IPS DF 6.9 (cell line): ENCODE measurements at places on chromosomes 5 and 9.

DNA sequence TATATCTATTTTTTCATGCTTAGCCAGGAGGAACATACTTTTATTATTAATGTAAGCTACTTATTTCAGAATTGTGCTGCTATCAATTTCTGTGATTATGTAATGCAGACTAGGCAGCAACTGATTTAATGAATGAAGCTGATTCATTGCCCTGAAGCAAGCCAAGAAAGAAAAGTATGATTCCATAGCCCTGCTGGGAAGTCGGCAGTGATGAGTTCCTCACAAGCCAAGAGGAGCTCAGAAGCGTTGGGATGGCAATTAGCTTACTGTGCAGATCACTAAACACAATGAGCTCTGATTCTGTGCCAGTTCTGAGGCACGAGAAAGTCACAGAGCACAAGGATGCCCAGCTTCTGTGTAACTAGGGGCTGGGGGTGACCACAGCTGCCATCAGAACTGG, 254.3 kb upstream of the KLF9 start:
- H3K36me3 ChIP-seq = no peaks in the 10 kb centered on the region
- H3K27ac ChIP-seq = no peak overlapping the region
- no peak for DNase-seq
- H3K4me3 ChIP-seq = no peak overlapping the region
- H3K27me3 ChIP-seq = no peaks in the 10 kb centered on the region

DNA sequence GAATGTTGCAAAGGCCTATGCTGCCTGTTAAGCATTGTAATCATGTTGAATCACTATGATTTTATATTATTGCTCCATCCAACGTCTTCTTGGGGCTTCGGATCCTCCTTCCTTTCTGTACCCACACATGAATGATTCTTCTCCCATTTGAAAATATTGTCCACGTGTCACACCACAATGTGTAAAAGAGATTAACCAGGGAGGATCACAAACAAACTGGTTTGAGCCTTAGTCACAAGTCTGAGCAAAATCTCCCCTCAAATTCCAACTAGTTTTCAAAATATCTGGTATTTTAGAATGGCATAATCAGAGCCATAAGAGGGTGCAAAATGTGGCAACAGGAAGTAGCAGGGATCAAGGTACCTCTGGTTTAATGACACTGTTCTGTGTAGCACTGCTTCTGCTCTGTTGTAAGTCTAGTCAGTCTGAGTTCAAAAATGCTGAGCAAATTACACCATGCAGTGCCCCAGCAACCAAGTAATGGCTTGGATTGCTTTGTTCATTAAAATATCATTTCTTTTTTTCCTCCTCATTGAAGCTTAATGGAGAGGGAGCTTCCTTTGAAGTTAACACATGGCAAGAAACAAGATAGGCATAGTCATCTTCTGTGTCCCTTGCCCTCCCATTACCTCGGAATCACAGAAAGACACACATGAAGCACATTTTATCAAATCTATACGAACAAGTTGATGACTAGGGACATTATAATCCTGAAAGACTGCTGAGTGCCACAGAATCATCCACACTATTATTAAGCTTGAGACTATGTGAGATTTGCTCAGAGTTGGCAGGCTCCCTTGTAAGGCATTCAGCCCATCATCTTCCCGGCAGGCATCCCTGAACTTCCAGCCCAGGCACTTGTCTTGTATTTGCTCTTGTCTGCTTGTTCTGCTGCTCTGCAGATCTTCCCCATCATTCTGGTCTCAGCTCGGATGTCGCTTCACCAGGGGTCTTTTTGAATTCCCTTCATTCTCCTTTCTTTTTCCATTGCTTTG, 102.0 kb upstream of the PRLR start:
- no peaks in the 10 kb centered on the region for H3K27me3 ChIP-seq
- H3K4me1 ChIP-seq = peaks cover 1% of the 10 kb centered on the region; the same call in 1 of the 2 replicates
- DNase-seq = no peak
- H3K27ac ChIP-seq = no peak overlapping the region

- no peak overlapping the region for H3K4me3 ChIP-seq
- no peak for DNase-seq
- peaks cover 6% of the 10 kb centered on the region; the same call in 1 of the 2 replicates for H3K4me1 ChIP-seq
- H3K36me3 ChIP-seq = no peaks in the 10 kb centered on the region
- H3K27ac ChIP-seq = no peak overlapping the region
These were observed 378.7 kb downstream of the ENC1 start for GRCh38 chr5:74261866-74262265.

DNA sequence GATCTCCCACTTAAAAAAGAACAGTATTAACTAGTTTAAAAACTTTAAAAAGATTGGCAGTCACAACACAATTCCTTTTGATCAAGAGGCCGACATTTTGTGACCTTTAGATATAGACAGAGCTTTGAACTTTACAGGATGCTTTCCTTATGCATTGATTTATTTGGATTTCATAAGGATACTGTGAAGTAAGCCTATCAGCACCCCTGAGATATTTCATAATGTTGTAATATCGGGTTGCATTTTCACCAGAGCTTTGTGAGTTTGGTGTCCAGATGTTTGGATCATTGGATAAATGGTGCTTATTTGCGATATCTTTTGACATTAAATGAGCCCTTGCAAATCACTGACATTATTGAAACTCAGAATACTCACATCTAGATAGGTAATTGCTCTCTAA, 7.7 kb downstream of the PALM2AKAP2 start:
- no peaks in the 10 kb centered on the region for H3K4me1 ChIP-seq
- no peaks in the 10 kb centered on the region for H3K36me3 ChIP-seq
- no peak overlapping the region for H3K4me3 ChIP-seq
- no peak for DNase-seq

- no peaks in the 10 kb centered on the region for H3K27me3 ChIP-seq
- H3K36me3 ChIP-seq = no peaks in the 10 kb centered on the region
- no peak overlapping the region for H3K27ac ChIP-seq
- no peak overlapping the region for H3K4me3 ChIP-seq
- no peaks in the 10 kb centered on the region for H3K4me1 ChIP-seq
These were observed 117.1 kb downstream of the NUDT12 start for GRCh38 chr5:103445426-103446035.

GRCh38 chr5:149352169-149352568, 5.7 kb upstream of the PCYOX1L start:
- no peak overlapping the region for H3K4me3 ChIP-seq
- no peaks in the 10 kb centered on the region for H3K4me1 ChIP-seq
- no peaks in the 10 kb centered on the region for H3K27me3 ChIP-seq
- no peak overlapping the region for H3K27ac ChIP-seq

DNA sequence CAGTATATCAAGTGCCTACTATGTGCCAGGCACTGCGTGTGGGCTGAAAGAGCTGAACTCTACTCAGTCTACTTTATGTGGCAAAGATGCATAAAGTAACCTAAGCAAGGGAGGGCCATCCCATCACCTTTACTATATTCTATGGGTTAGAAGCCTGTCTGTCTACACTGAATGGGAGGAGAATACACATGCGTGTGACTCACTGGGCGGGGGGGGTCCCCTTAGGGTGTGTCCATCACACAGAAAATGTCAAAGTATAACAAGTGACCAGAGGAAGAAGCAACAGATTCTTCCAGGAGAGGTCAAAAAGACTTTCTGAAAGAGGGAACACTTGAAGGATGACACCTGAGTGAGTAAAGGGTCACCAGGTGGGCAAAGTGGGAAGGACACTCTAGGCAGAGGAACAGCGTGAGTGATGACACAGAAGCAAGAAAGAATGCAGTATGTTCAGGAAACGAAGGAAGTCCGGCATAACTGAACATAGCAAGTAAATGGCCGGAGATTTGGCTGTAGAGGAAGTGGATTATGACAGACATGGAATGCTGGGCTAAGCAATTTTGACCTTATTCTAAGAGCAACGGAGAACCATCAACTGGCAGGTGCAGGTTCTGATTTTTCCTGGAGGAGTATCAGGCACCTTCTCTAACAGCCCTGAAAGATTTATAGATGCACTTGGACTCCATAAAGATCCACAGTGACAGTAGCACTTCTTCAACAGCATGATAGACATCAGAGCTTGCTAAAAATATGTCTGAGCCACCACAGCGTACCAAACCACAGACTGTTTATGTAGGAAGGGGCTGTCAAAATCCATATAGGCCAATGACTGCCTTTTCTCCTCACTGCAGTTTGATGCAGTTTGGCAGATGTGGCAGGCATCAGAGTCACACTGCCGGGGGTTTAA, 8.0 kb upstream of the WHRN start:
- H3K27ac ChIP-seq = no peak overlapping the region
- no peaks in the 10 kb centered on the region for H3K36me3 ChIP-seq
- H3K27me3 ChIP-seq = peaks cover 2% of the 10 kb centered on the region; the same call in 1 of the 2 replicates
- DNase-seq = no peak
- H3K4me1 ChIP-seq = no peaks in the 10 kb centered on the region
